ENCODE measurements at places on chromosomes 16 and 17.

DNA sequence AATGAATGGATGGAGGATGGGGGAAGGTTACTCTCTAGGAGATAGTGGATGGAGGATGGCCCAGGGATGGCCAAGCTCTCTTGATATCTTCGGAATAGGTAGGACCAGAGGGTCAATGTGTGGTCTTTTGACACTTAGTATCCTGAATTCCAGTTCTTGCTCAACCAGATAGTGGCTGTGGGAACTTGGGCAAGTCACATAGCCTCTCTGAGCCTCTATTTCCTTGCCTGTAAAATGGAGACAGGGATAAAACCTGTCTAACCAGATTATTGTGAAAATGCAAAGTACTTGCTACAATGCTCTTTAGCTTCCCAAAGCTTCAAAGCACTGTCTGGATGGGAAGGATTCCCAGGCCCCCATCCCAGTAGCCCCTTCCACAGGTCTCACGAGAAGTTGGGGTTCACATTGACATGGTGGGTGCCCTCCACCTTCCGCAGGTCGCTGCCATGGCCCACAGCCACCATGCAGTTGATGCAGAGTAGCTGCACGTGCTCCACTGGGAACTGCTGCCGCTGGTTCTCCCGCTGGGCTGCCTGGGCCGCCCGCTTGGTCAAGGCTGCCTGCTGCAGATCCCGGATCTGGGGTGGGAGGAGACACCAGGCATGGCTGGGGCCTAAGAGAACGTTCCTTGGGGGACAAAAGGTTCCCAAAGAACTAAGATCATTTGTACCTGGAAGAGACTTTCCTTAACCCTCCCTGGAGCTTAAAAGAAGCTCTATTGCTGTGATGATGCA lies 5.1 kb upstream of the ZNF385C start:
- DNase-seq = no peak

DNA sequence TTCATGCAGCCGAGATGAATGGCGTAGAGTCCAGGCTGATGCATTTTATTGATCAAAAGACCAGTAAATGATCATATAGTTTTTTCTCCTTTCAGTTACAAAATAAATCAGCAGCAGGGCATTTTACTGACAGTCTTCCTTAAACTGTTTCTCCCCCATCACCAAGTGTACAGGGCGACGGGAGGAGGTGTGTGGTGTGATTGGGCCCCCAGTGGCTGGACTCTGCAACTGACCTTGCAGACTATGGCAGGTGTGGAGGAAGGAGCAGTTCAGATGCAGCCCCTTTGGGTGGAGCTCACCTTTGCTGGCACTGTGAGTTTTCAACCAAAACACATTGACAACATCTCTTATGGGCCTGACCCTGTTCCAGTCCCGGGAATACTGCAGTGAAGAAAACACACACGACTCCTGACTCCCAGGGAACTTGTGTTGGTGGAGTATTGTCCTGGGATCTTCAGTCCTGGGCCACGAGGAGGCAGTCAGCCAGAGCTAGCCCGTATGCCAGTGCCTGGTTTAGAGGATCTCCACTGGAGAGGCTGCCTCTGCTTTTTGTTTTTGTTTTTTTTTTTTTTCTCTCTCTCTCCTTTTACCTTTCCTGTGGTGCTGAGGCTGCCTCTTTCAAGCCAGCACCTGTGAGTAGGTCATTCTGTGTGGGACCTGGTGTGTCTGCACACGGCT lies 29.8 kb downstream of the KIAA0513 start:
- no peak for DNase-seq

GRCh38 chr17:50866950-50867362 lies 802 bp upstream of the TOB1 start:
- no peak for DNase-seq

GRCh38 chr17:333626-334396 lies 18.8 kb downstream of the RPH3AL start:
- no peak for DNase-seq

All from stimulated activated CD4-positive, alpha-beta T cell treated with anti-CD3 and anti-CD28 coated beads, Interleukin-1b, Interleukin-23, amount 100 ng/mL, for 1 hour (primary cell).